NCI-H226 (cell line): ENCODE measurements at places on chromosomes 3 and 15.

DNA sequence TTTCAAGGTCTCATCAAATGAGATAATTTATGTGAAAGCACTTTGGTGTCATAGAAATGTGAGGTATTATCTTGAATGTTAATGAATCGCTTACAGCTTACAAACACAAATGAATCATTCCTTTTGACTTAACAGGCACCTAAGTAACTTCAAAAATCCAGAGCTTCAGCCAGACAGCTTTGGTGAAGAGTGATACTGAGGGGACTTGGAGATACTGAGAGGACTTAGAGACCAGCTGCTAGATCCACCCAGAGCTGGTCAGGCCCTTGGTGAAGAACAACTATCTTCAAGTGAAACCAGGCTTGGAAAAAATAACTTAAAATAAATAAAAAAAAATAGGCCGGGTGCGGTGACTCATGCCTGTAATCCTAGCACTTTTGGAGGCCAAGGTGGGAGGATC lies 16.2 kb upstream of the ZFYVE19 start:
- peak; percentile 19 for DNase-seq

DNA sequence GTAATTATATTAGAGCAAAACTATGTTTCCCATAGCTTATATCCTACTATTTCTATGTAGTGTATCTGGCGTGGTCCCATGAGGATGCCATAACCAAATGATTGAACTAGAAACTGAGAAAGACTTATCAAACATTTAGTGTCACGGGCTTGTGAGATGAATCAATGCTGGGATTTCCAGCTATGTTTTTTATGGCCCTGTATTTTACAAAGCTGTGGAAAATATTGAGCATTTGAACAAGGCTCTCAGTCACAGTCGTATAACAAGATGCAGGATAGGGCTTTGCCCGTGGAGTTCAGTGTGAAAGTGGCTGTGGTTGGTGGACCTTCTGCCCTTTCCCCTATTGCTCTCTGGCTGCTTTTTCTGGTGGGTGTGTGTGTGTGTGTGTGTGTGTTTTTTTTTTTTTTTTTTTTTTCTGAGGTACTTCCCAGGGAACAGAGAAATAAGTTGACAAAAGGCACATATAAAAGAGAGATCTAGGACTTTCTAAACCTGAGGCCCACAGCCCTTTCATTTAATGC lies 60.7 kb downstream of the CACNA1D start:
- no peak for DNase-seq

- DNase-seq: no peak
Observed at GRCh38 chr3:31142139-31142538, 247.7 kb upstream of the GADL1 start.

- no peak for DNase-seq
Observed at GRCh38 chr15:92904722-92905571, 4.8 kb downstream of the CHD2 start.

DNA sequence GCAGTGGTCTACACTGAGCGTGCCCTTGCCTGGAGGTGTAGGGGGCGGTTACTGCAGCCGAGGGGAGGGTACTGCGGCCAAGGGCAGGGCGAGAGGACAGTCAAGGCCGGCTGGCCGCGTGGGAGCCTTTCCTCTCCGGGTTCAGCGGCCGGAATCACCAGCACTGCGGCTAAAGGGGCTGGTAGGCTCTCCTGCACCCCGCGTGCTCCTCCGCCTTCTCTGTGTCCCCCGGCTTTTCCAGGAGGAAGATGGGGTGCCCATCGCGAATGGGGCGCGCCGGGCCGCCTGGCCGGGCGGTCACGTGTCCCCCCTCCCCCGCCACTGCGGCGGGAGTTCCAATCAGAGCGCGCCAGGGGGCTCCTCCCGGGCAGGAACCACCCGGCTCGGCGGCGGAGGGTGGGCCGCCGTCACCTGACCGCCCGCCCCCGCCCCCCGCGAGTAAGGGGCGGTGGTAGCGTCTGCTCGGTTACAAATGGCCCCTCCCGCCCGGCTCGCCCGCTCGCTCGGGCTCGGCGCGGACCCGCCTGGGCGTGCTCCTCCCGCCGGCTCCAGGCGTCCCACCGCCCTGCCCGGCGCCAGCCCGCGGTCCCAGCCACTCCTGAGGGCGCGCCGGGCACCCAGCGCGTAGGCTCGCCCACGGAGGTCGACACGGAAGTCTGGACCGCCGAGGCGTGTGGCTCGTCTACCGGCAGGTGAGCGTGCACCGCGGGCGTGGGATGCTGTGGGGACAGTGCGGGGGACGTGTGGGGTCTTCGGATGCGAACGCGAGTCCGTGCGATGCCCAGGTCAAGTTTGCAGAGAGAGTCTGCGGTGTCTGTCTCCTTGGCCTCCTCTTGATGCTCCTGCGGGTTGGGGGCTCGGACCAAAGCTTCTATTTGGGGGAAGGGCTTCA lies 242.6 kb upstream of the TOPAZ1 start:
- DNase-seq: no peak

DNA sequence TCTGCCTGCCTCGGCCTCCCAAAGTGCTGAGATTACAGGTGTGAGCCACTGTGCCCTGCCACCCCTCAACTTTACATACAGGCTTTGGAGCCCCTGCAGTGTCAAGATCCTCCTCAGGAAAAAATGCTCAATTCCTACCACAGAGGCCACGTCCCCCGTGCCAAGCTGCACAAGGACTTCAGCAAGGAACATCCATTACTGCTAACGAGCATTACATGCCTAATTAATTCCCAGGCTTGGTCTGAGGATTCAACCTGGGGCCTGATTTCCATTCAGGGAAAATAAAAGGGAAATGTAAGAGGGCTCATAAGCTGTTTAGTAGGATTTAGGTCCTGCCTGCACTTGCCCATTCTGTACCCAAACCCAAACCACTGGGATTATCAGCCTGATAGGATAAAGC lies 161.4 kb downstream of the RAB11A start:
- DNase-seq: no peak
